Umbilical cord (tissue), 2 donors: ENCODE measurements at places on chromosomes 5 and 9. TPM values are rescaled to one million over a fixed set of nuclear protein-coding genes. Genes with fewer than 3 reads are reported as not detected.

DNAJC21 gene
- total RNA-seq, result 72.9 TPM

IL13 gene
- total RNA-seq, result not detected

FLT4 gene
- 0.48 TPM for total RNA-seq

TNFSF8 gene
- 5.3 TPM for total RNA-seq

- no peak for DNase-seq
Observed at GRCh38 chr5:26181582-26181981, 856.8 kb downstream of the CDH9 start.

KLF9 gene
- total RNA-seq, result 53.9 TPM

DNA sequence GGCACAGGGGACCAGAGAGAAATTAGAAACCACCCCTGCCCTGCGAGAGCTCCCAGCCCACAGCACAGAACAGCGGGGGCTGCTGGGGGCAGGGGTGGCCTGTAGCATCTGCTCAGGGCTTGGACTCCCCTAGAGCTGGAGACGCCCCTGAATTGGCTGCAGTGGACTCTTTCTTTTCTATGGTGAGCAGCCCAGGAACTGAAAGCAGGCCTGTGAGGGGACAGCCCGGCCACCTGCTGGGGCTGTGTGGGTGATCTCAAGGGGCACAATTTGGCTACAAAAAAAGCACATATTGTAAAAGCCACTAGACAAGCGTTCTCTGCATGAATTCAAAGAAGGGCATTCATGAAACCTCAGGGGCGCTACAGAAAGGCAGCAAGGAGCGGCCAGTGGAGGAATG, 57.5 kb upstream of the ICE1 start:
- no peak for DNase-seq

GRCh38 chr9:95854386-95855020, 21.0 kb upstream of the ERCC6L2 start:
- peak; percentile 86 for DNase-seq
